Amygdala (tissue), 56 donors: ENCODE measurements at places on chromosomes 7 and 10.

DNA sequence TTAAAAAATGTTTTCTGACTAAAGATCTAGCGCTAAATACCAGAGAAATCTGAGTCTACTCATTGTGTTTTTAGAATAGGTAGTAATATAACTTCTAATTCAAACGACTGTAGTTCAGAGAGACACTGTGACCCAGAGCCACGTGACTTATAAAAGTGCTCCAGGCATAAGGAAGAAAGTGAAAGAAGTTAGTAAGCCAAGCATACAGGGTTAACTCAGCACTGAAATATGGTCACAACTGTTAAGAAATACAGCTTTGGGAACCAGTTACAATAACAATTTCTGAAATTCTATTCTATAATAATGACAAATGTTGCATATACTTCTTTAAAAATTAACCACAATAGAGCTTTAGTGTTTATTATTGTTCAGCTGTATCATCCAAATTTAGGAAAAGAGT lies 119.1 kb downstream of the TFEC start:
- DNase-seq = no peak

- DNase-seq = no peak
Observed at GRCh38 chr10:26457088-26457487, 18.9 kb downstream of the APBB1IP start.

GRCh38 chr7:122448893-122449589 lies 144.5 kb upstream of the FEZF1 start:
- no peak for DNase-seq

- no peak for DNase-seq
Observed at GRCh38 chr10:28676326-28676967, 874 bp upstream of the BAMBI start.

- DNase-seq = peak; percentile 68
Observed at GRCh38 chr7:76302347-76303201, at the start of gene HSPB1. Gene HSPB1, plus strand, starts transcription at chr7:76302673. Its CDS starts 40 bp downstream, at chr7:76302713.

DNA sequence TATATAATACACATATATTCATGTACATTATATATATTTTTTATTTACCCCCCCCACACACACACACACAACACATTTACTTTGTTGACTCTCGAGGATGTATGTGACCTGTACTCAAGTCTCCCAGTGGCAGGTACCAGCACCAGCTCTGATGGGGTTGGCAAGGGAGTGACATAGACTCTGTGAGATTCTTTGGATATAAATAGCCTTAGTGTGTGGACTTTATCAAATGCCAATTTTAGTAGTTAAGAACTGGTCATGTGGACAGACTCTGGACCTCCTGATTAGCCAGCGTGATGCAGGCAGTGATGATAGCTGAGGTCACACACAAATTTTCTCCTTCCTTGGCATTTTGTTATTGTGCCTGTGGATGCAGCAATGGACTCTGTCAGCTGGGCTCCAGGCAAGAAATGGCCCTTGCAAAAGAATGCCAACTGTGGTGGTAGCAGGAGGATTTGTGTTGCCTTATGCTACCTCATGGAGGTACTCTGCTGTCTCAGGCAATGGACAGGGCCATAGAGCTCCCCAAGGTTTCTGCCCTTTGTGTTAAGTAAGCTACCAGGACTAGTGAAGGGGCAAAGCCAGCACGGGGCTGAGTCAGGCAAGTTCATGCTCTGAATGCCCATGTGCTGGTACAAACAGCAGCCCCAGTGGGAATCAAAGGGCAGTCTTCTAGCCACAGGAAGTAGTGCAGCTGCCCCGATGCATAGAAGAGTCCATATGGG lies 224.6 kb upstream of the ZWINT start:
- no peak for DNase-seq

DNA sequence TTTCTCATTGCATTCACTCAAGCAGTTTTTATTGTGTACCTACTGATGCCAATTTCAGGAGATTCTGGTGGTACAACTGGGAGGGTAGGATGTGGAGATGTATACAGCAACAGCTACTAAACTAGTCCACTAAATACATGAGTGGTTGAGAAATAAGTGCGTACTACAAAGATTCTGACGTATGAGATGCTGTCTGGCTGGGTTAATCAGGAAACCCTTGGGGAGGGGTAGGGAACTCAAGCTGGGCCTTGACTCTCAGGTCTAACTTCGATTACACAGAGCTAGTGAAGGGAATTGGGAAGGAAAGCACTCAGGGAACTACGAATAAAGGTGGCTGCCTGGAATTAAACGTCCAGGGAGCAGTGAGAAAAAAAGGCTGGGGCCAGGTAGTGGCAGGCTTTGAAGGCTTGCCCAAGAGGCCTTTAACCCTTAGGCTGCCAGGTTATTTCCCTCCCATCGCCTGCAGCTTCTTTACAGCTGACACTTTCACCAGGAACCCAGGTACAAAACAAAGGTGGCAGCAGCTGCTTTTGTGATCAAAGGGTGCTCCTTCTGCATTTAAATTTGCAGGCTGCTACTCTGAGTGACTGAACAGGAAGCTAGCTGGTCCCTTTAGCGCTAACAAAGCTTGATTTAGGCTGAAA lies 3.2 kb downstream of the MMS19 start:
- DNase-seq = no peak

- no peak for DNase-seq
Observed at GRCh38 chr10:117545141-117546019, 2.8 kb downstream of the EMX2 start.

DNA sequence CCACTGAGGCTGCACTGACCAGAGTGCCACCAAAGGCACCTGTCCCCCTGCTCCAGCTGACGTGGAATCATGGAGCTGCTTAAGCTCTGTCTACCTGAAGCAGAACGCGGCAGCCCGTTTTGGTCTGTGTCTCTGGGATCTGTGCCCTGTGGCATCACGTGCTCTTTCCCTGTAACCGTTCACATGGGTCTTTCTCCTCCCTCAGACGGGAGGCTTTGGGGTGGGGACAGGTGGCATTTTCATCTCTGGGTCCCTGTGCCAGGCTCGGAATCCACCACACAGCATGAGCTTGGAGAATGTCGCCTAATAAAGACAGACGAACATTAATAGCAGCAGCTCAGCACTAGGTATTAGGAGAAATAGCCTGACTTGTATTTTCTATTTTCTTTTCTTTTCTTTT lies 1.6 kb upstream of the ADAP1 start:
- no peak for DNase-seq

DNA sequence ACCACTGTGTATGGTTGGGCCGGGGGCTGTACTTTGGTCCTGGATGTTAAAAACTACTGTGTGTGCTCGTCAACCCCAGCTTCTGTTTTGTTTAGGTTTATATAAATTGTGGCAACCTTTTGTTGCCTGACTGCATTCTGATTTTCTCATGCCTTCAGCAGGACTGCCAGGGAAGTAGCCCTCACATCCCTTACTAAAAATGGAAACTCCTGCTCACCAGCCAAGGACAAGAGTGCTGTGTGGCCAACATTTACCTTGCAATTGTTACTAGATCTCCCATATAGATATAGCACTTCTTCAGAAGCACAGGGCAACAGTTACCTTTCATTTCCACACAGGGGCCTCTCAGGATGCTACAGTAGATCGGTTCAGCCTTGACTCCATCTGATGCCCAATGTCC lies 174.4 kb downstream of the TAX1BP1 start:
- no peak for DNase-seq
